ENCODE measurements at places on chromosomes 7 and 10.

DNA sequence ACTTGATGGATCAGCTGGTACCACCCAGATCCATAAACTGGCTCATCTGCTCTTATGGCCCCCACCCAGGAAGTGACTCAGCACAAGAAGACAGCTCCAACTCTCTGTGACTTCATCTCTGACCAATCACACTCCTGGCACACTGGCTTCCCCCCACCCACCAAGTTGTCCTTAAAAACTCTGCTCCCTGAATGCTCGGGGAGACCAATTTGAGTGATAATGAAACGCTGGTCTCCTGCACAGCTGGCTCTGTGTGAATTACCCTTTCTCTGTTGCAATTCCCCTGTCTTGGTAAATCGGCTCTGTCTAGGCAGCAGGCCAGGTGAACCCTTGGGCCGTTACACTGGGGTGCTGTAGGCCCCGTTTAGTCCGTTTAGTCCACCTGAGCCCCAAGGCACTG lies 23.4 kb upstream of the BNIP3 start:
- DNase-seq, result no peak

DNA sequence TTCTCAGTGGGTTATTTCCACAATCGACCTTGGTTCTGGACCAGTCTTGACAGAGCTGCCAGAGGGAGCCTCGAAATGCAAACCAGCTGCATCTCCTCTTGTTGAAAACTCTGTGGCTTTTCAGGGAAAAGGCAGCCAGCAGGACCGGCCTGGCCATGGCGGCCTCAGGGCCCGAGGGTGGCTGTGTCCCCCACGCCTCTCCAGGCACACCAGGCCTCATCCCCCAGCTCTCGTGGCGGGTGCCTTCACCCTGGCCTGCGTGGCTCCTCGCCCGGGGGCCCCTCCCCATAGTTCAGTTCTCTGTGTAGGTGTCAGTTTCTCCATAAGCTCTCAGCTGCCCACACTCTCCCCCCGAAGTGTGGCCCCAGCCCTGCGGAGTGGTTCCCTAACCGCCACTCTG lies 63.5 kb downstream of the MGMT start:
- no peak for DNase-seq

DNA sequence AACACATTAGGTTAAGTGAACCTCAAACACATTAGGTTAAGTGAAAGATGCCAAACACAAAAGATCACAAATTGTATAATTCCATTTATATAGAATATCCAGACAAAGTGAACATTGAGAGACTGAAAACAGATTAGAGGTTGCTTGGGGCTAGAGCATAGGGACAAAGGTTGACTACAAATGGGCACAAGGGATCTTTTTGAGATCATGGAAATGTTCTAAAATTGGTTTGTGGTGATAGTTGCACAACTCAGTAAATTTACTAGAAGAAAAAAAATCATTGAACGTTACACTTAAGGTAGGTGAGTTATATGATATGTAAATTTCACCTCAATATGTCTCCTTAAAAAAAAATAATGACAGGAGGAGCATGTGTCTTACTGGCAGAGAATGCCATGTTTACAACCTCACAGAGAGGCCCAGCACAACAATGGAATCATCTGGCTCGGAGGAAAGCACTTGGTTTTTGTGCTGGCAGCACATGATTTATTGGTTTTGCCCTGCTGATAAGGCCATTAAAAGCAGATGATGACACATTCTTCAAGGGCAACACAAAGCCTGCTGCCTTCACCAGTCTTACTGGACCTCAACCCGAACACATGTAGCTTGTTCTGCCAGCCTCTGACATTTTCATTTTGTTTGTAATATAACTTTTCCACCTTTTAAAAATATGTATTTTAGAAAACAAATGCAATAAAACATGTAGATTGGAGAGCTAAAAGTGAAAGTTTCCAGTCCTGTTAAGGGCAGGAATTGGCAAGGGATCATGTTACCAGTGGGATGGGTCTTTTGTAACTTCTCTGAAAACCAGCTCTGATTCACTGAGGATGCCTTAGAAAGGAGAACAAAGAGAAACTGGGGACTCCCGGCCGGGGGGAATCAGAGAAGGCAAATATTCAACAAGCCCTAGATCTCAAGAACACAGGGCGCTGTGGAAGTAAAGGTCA lies 11.9 kb upstream of the LMOD2 start:
- DNase-seq, result no peak

DNA sequence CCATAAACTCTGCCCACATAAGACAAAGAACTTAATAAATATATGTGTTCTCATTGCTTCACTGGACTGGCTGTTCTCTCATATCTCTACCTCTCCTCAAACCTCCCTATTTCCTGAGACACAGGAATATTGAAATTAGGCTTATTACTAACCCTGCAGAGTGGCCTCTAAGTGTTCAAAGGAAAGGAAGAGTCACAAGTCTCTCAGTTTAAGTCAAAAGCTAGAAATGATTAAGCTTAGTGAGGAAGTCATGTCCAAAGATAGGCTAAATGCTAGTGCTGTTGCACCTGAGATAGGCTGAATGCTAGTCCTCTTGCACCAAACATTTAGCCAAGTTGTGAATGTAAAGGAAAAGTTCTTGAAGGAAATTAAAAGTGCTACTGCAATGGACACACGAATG lies 41.1 kb downstream of the GNAI1 start:
- no peak for DNase-seq

GRCh38 chr10:32171204-32171603 lies 115.0 kb upstream of the KIF5B start:
- DNase-seq, result no peak

GRCh38 chr10:86657396-86658011 lies 3.2 kb downstream of the OPN4 start:
- DNase-seq, result no peak

GRCh38 chr7:155555116-155555695 lies 8.8 kb upstream of the CNPY1 start:
- DNase-seq, result no peak

All from D721Med (cell line).